ENCODE measurements at places on chromosomes 7 and 10.

DNA sequence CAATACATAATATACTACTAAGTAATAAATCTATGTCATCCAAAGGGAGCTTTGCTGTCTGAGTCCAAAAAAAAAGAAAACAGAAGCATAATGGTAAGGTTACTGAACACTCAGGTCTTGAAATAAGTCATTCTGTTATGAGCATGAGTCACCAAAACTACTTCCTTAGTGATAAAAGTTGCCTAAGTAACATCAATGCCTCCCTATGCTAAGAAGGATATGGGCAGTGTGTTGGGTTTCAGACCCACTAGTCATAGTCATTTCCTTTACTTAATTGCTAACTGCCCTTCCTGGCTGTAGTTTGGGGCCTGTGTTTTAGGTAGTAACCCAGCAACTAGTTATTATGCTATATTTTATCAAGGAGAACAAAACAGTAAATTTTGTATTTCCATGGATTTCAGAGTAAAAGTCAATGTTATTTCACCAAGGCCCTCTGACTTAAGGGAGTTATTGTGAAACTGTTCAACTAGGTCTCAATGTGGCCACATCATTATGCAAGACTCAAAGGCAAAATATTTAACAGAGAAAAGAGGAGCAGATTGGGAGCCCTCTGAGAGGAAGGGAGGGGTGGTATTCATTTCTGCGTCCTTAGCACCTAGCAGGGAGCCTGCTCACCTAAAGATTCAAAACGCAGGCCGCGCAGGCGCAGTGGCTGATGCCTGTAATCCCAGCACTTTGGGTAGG, 11.7 kb upstream of the VIM start:
- DNase-seq: peak; percentile 80

DNA sequence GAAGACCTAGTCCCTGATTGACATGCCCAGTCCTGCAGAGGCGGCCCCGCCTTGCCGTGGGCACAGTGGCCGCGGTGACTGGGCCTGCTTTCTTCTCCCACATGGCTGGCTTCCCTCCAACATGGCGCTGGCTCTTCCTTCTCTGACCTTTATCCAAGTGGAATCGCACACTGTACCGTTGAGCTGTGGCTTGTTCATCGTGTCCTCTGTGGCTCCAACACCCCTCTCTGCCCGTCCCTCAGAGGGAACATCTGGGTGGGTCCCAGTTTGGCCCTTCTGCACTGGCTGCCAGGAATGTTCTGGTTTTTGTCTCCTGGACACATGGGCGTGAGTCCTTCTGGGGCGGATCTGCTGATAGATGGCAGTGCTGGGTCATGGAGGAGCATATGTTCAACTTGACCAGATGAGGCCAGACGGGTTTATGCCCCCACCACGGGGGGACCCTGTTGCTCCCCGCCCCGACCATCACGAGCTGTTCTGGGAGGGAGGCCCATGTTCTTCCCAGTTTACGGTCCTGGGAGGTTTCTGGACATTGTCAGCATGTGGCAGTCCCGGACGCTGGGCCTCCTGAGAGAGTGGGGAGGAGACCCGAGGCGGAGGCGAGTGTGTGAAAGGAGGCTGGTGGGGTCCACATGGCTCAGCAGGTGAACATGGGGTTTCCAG, 63.5 kb downstream of the LHPP start:
- DNase-seq: no peak

- peak; percentile 75 for DNase-seq
Observed at GRCh38 chr10:92574548-92575261, 812 bp upstream of the IDE start.

DNA sequence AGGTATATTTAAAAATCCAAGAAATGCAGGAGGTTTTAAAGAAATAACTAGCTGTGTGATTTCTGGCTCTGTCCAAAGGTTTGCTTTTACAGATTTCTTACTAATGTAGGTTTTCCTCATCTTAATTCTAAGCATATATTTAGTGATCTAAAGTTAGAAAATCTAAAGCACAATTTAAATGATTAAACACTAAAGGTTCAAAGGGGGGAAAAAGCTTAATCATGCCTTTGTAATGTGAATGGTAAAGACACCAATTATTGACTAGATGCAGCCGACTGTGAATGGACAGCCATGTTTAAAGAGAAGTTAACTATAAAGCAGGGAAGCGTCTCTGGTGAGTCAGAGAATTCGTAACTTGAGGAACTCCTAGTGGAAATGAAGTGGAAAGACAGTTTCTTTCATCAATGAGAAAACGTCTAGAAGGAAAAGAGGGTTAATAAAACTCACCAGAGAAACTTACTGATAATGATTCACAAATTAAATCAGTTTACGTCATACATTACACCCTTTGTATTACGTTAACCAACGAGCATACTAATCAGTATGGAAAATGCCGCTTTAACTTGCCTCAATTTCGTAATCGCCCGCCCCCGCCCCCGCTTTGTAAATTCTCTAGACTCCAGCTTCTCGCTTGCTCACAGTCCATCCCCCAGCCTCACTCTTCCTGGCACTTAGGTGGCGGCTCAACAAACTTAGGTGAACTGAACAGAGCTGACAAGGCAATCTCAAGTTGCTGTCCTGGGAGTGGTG, 1.1 kb upstream of the HBP1 start:
- DNase-seq: peak; percentile 88

GRCh38 chr7:45716380-45717203, 142.4 kb downstream of the ADCY1 start:
- no peak for DNase-seq

- no peak for DNase-seq
Observed at GRCh38 chr7:155361947-155362346, 64.3 kb downstream of the INSIG1 start.

- DNase-seq: no peak
Observed at GRCh38 chr10:18404530-18404929, 246.9 kb downstream of the NSUN6 start.

DNA sequence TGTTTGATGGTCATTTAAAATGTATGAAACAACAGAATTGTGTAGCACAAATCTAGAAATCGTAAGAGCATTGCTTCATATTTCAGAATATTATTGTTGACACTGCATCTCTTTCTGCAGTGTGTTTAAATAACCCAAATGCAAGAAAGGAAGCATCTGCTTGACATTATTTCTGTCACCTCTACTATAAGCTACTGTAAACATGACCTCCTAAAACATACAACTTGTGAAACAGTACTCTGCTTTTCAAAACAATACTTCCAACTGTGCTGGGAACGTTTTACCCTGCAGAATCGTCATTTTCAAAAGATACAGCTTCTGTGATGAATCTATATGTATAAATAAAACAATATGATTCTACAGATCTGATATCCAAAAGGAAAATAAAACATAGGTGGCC, 82.0 kb downstream of the RNF133 start:
- DNase-seq: peak; percentile 72

- no peak for DNase-seq
Observed at GRCh38 chr10:51092402-51092801, 18.1 kb downstream of the PRKG1 start.

GRCh38 chr10:103652599-103653281, 159.2 kb downstream of the NEURL1 start:
- peak; percentile 16 for DNase-seq

GRCh38 chr10:72557362-72557761, 68.5 kb downstream of the MICU1 start:
- DNase-seq: no peak

- no peak for DNase-seq
Observed at GRCh38 chr10:6399231-6399741, 180.8 kb downstream of the PRKCQ start.

DNA sequence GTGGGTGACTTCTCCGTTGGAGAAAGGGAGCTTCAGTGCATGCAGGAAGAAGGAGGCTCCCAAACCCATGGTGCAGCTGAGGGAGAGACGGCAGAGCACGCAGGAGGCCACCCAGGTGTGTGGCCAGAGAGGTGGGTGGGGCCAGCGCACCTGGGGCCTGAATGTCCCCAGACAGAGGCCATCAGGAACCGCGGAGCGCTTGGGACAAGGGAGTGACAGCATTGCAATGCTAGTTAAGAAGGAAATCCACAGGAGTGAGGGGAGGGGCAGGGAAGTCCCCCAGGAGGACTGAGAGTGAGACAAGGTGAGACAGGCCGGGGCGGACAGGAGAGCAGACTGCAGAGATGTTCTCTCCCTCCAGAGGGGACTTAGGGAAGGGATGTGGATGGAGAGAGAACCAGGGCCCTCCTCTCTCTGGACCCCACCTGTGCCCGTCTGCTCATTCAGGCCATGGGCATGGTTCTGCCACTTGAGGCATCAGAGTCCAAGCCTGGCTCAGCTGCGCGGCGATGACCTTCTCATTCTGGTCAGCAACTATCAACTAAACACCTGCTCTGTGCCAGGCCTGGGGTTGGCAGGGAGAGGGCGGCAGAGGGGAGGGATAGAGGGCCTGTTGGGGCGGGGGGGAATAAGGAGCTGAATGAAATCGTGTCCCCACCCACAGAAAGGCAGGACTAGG, 69.4 kb upstream of the COL13A1 start:
- peak; percentile 21 for DNase-seq

GRCh38 chr10:121833387-121833786, 94.4 kb downstream of the ATE1 start:
- no peak for DNase-seq

DNA sequence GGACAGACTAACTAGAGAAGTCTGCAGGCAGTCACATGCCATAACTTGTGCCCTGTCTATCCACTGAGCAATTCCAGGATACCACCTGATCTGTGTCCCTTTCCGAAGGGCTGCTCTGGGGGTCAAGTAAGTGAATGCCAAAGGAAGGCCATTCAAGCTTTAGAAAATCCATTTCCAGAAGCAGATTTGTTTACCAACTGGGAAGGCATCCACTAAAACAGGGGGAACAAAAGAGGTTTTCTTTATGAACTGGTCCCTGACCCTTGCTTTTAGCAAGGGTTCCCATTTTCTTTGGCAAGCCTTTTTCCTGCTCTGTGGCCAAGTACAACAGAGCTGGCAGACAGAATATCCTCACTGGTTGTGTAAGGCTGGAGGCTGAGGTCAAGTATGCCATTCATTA, 36.5 kb downstream of the ITPRID1 start:
- no peak for DNase-seq

DNA sequence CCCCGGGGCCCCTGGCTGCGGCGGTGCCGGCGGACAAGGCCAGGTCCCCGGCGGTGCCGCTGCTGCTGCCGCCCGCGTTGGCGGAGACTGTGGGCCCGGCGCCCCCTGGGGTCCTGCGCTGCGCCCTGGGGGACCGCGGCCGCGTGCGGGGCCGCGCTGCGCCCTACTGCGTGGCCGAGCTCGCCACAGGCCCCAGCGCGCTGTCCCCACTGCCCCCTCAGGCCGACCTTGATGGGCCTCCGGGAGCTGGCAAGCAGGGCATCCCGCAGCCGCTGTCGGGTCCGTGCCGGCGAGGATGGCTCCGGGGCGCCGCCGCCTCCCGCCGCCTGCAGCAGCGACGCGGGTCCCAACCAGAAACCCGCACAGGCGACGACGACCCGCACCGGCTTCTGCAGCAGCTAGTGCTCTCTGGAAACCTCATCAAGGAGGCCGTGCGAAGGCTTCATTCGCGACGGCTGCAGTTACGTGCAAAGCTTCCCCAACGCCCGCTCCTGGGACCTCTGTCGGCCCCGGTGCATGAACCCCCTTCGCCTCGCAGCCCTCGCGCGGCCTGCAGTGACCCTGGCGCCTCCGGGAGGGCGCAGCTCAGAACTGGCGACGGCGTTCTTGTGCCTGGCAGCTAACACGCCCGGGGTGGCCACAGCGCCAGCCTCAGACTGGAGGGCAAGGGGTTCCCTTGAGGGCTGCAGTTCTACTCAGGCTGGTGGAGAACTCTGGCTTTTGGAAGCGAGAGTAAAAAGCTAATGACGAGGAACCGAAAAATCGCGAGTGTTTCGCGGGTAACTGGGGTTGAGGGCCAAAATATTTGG, 804 bp downstream of the FRAT1 start:
- DNase-seq: peak; percentile 85

- DNase-seq: no peak
Observed at GRCh38 chr10:11145495-11145855, 127.8 kb downstream of the CELF2 start.

GRCh38 chr7:107219563-107220244, 50.9 kb downstream of the HBP1 start:
- no peak for DNase-seq

- peak; percentile 20 for DNase-seq
Observed at GRCh38 chr7:44393238-44394111, 68.1 kb upstream of the CAMK2B start.

GRCh38 chr7:96320442-96320841, 1.5 kb downstream of the SLC25A13 start:
- DNase-seq: no peak

GRCh38 chr7:72476608-72477305, 64.6 kb upstream of the CALN1 start:
- no peak for DNase-seq
